H4 (cell line): ENCODE measurements at places on chromosomes 6 and 20. TPM values are rescaled to one million over a fixed set of nuclear protein-coding genes. Genes with fewer than 3 reads are reported as not detected.

DNA sequence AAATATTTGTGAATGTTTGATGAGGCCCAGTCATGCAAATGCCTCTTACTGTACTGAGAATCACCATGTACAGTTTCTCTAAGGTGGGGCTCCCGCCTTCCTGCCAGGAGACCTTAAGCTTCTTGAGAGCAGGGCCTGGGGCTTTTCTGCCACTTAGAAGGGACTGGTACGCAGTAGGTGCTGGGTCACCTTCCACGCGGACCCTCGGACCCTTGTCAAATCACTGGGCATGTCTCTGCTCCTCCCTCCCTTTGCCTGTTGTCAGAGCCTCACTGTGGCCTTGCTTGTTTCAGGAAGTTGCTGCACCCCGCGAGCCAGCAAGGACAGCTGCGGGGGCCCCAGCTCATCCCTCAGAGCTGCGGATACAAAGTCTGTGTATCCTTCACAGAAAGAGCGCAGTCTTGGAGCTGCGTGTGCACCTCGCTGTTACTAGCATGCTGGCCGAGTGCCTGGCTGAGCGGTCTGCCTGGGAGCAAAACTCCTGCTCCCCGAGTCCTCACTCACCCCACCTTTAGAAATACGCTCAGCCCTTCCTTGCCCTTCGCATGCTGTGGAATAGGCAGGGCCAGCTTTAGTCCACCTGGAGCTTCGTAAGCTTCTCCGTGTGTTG lies 30.7 kb upstream of the IRF4 start:
- no peak for DNase-seq

GRCh38 chr6:36774331-36774730 lies 64.9 kb downstream of the CPNE5 start:
- no peak for DNase-seq

- DNase-seq = peak; percentile 15
Measured at GRCh38 chr20:44324343-44324742, 12.5 kb upstream of the R3HDML start.

GRCh38 chr20:40705413-40705812 lies 16.4 kb upstream of the MAFB start:
- no peak for DNase-seq

Gene TRIM31
- total RNA-seq = 0.12 TPM in 1 of 2 replicates, not detected in the other

Gene SIRPB2
- total RNA-seq = not detected in 2 replicates
